ENCODE measurements at places on chromosomes 5 and 9.
A peak's percentile ranks its signal among the peaks of the same experiment; 100 is the strongest.

- no peak for DNase-seq
These were observed 28.5 kb upstream of the MLLT3 start for GRCh38 chr9:20650750-20651299.

DNA sequence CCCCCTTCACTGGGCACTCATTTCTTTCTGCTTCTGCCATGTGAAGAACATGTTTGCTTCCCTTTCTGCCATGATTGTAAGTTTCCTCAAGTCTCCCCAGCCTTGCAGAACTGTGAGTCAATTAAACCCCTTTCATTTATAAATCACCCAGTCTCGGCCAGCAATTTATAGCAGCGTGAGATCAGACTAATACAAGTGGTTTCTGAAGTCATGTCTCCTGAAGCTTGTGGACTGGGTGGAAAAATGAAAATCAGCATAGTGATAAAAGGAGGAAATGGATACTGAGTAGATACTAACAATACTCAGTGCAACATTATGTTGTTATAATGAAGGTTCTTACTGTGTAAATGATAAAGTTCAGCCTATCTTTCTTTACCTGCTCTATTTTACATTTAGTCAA is 35.1 kb downstream of the NNT start:
- no peak for DNase-seq

GRCh38 chr5:95709967-95710650 is 21.0 kb upstream of the RHOBTB3 start:
- no peak for DNase-seq

GRCh38 chr5:74685979-74686631 is 1.1 kb downstream of the HEXB start:
- no peak for DNase-seq

- no peak for DNase-seq
These were observed 6.2 kb upstream of the VPS13A start for GRCh38 chr9:77170991-77171699.

DNA sequence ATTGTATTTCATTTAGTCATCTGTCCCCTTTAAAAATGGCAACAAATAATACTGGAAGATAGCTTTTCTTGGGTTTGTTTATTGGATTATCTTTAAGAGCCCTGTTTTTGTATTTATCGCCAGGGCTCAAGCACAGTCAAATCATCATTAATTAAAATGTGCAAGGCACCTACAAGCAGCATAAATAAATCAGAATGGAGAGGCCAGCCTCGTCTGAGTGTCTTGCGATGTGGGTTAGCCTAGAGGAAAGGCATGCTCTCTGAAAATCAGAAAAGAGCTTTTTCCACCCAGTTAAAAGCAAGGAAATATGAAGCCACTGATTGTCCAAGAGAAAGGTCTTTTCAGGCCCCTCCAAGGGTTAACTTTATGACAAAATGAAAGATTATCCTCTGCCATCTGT is 31.8 kb downstream of the ZFAND5 start:
- no peak for DNase-seq

- DNase-seq = no peak
These were observed 27.0 kb downstream of the ZNF169 start for GRCh38 chr9:94286116-94286515.

- no peak for DNase-seq
These were observed 786 bp upstream of the KIF3A start for GRCh38 chr5:132737982-132738681.

DNA sequence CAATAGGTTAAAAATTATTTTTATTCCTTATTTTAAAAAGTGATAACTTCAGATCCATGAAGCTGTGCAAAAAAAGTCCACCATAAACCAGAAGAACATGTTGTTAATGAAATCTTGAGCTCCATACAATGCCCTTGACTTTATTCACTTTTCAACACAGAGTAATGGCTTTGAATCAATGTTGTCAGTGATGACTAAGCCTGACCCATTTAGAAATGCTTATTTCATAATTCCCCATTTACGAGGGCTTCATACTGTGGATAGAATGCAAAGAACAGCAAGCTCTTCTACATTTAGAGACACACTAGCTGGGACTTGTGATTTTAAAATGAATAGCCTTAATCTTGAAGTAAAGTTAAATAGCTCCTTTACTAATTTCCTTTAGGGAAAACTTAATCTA is 25.7 kb upstream of the IL9 start:
- DNase-seq = no peak

GRCh38 chr9:91902475-91903125 is 47.4 kb downstream of the ROR2 start:
- no peak for DNase-seq

DNA sequence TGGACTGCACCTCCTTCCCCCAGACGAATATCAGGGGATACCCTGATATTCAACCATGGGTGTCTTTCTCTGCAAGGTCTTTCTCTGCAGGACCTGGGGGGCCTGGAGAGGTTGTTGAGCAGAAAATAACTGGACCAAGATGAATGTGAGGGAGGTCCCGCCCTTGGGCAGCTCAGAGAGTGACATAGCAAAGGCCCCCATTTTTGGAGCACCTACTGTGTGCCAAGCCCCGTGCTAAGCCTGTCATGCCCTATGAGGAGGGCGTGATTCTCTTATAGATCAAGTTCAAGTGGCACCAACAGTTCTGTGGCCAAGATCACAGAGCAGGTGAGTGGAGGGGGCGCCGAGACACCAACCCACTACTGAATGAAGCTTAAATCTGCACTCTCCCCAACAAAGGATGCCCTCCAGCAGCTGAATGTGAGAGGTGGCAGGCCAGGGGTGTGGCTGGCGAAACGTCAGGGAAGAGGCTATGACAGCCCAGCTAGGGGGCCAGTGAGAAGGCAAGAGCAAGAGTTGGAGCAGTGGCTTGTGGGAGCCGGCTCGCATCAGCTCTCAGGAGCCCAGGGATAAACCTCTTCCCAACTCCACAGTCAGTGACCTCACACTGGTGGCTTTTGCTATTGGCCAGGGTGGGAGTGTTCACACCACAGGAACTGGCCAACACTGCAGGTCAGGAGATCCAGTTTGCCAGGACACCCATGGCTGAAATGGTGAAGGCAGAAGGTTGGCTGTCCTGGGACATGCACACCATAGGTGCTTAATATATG is 5.3 kb downstream of the SARDH start:
- no peak for DNase-seq

DNA sequence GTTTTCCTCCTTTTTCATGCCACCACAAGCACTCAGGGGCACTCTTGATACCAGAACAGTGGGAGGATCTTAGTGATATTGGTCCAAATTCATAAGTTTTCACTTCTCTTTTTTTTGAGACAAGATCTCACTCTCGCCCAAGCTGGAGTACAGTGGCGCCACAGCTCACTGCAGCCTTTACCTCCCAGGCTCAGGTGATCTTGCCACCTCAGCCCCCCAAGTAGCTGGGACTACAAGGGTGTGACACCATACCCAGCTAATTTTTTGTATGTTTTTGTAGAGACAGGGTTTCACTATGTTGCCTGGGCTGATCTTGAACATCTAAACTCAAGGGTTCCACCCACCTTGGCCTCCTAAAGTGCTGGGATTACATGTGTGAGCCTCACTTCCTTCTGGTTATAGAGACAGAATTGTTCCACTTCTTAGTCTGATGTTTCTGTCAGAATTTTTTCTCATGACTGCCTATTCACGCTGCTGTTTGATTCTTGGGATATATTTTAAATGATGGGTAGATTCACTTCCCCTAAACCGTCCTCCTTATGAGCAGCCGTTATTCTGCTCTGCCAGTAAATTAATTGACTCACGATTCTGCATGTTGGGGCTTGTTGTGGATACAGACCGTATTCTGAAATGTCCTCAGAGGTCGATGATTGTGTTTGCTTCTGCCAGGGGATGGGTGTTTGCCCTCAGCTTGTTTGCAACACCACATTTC is 30.8 kb downstream of the MTAP start:
- DNase-seq = no peak

- DNase-seq = no peak
These were observed 2.1 kb downstream of the EDIL3 start for GRCh38 chr5:84382363-84383295.

- no peak for DNase-seq
These were observed 72.0 kb downstream of the SEMA4D start for GRCh38 chr9:89425921-89426383.

DNA sequence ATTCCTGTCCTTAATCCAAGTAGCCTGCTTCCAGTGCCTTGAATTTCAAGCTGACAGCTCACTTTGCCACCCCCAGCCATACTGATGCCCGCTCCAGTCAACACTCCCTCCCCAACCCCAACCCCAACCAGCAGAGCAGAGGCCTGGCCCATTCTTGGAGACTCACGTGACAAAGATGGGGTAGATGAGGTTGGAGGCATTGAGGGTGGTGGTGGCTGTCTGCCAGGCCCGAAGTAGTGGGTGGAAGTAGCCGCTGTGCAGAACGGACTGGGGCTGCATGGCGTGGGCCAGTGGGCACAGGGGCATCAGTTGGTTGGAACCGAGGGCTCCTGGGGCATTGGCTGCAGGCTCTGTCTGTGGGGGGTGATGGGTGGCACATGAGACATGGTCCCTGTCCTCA is 7.8 kb downstream of the ALAD start:
- no peak for DNase-seq

DNA sequence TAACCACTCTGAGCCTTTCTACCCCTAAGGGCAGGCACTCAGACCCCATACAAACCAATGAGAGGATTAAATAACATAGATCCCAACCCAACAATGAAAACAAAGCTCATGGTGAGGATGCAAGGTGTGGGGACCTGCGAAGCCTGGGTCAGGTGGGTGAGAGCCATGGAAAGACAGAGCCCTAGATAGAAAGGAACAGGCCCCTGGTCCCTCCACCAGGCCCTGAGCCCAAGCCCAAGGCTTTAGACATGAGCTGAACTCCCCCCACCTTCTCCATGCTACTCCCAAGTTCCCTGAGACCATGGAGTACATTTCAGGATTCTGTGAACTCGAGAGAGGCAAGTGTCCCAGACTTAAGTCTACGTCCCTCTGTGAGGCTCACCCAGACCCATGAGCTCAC is 106.5 kb downstream of the SAXO1 start:
- DNase-seq = no peak

GRCh38 chr9:74942801-74943200 is 9.9 kb downstream of the C9orf40 start:
- peak; percentile 7 for DNase-seq

DNA sequence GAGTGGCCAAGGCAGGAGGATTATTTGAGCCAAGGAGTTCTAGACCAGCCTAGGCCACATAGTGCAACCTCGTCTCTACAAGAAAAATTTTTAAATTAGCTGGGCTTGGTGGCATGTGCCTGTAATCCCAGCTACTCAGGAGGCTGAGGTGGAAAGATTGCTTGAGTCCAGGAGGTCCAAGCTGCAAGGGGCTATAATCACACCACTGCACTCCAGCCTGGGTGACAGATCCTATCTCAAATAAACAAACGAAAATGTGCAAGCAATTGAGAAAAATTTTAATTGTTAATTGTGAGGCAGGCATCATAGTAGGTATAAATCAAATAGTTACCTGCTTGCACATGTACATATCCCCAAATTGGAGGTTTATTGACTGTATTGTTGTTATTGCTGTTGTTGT is 15.3 kb downstream of the ALDH7A1 start:
- DNase-seq = no peak

DNA sequence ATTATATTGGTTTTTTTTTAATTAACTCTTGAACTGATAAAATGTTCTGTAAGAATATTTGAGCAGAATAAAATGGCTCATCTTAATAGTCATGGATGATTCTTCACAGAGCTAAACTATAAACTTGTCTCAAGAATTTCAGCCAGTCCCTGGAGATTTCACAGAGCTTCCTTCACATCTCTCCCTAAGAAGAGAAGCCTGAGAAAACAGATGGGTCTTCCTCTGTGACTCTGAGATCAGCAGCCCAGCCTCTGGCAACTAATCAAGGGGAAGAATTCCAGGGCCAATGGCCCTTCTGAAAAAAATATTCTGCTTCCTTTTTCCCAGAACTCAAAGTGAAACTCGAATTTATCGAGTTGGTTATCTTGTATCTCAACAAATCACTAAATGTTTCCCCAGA is 122.2 kb upstream of the ITGA1 start:
- DNase-seq = no peak

DNA sequence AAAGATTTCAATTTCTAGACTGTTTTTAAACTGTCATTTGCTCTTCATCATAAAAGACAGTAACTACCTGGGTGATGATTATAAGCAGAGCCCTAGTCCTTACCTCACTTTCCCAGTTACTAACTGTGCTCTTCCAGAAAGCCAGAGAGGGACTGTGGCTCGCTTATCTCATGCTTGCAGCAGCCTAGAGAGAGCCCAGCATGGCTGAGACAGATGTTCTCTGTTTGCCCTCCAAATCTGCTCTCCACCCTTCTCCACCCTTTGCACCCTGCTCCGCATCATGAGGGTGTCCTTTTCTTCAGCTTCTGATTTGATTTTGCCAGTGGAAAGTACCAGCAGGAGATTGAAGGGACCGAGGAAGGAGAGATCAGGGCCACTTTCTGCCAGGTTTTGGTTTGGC is 61.2 kb upstream of the SELENOP start:
- no peak for DNase-seq

DNA sequence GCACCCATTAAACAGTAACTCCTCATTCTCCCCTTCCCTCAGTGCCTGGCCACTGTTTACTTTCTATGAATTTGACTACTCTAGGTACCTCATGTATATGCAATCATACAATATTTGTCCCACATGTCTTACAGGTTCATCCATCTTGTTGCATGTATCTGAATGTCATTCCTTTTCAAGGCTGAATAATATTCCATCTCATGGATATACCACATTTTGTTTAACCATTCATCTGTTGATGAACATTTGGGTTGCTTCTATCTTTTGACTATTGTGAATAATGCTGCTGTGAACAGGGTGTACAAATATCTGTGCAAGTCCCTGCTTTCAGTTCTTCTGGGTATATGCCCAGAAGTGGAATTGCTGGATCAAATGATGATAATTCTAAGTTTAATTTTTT is 40.9 kb downstream of the INIP start:
- DNase-seq = no peak

DNA sequence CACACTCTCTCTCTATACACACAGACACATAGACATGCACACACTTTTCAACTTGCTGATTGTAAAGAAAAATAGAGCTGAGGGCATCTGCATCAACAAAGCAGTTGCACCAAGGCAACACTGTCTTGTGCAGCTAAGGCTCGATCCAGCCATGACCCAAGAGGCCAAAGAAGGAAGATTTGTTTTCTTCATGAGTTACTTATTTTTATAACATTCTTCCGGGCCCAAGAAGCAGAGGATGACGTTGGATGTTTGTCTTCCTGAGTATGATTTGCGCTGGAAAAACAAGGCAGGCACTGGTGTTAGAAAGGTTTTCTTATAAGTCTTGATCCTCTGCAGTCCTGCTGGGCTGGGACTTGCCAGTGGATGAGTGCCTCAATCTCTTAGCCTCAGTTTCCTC is 344.1 kb downstream of the ADAMTS6 start:
- no peak for DNase-seq

DNA sequence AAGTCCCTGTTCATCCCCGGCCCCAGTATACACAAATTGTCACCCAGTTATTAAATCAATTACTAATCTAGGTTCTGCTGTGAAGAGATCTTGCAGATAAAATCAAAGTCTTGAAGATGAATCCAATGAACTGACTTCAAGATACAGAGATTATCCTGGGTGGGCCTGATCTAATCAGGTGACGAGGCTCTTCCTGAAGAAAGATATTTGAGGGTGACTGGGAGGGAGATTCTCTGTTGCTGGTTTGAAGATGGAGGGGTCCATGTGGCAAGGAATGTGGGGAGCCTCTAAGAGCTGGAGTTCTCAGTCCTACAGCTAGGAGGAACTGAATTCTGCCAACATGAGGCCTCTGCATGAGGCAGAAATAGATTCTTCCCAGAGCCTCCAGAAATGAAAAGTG is 36.1 kb upstream of the ICE1 start:
- no peak for DNase-seq

- no peak for DNase-seq
These were observed 259.5 kb downstream of the GAS1 start for GRCh38 chr9:86687788-86688187.

- no peak for DNase-seq
These were observed 50.2 kb downstream of the PRLR start for GRCh38 chr5:35180046-35180445.
